Smooth muscle cell of the brain vasculature (primary cell): ENCODE measurements at places on chromosomes 6 and 20.
A peak's percentile ranks its signal among the peaks of the same experiment; 100 is the strongest.

- no peak for DNase-seq
These were observed 509.3 kb upstream of the MAN1A1 start for GRCh38 chr6:119858901-119859300.

DNA sequence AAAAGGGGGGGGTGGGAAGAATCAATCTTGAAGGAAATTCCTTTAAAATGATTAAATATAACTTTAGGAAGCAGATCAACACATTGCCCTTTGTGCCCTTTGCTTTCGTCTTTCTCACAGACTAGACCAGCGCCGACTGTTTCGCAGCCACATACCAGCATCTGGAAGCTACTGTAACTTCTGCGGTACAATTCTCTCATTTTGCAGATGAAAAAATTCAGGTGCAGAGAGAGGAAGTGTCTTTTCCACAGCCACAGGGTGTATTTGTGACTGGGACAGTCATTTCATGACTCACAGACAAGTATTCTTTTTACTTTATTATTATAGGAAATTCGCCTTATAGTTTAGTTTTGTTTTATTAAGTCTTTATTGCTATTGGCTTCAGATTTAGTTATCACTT lies 84.2 kb downstream of the UST start:
- DNase-seq: no peak

DNA sequence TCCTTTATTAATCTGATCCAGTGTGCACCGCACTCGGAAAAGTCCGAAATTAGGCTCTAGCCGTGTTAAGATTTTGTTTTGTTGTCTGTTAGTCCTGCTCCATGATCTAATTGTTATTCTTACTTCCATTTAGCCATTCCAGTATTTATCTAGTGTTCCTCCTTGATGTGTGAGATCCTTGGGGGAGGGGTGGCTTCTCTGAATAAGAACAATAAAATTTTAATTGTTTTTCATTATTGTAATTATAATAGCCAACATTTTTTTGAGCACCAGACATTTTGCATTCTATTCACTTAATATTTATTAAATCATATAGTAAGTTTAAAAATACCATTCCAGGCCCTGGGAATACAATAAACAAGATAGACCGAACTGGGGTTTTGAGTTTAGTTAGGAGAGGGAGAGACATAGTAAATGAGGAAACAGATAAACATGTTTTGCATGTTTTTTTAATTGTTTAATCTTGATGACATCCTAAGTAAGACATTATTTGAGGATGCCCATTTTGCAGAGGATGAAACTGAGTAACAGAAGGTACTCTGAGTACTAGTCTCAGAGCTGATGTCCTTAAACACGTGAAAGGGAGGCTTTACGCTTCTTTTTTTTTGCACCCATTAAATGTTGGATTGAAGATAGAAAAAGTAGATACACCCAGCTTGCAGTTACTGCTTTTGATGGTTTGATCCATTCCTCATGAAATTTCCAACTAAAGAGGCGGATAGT lies 1.2 kb downstream of the CBFA2T2 start:
- no peak for DNase-seq

GRCh38 chr20:46509523-46509922 lies 3.8 kb downstream of the ZNF334 start:
- no peak for DNase-seq

GRCh38 chr6:1591926-1592325 lies 17.8 kb upstream of the FOXC1 start:
- DNase-seq: no peak

DNA sequence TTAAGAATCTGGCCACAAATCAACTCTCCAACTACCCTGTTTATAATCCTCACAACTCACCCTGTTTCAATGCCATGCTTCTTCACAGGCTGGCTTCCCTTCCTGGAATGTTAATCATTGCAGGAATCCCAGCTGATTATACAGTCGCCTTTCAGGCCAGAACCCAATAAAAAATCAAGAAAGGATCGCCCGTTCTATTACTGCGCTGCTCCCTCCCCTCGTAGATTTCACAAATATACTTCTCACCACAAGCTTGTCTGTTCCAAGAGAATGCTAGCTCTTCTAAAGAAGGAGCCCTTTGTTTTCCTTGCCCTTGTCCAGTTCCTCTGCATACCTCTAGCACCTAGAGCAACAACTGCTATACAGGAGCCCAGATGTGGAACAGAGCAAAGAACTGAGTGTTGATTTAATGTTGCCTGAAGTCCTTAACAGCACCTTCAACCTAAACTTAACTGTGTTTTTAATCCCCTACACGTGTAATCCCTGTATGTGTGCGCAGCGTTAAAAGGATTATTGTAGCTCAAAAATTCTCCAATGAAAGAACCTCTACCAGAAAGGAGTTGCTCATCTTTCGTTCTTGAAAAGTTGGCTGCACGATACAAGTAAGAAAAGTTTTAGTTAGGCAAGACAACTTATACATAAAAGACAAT lies 988 bp downstream of the ECHDC1 start:
- DNase-seq: peak; percentile 2

GRCh38 chr20:22339946-22340345 lies 244.4 kb downstream of the FOXA2 start:
- DNase-seq: no peak

- DNase-seq: no peak
These were observed 97.3 kb downstream of the ANKRD60 start for GRCh38 chr20:58131151-58131550.

DNA sequence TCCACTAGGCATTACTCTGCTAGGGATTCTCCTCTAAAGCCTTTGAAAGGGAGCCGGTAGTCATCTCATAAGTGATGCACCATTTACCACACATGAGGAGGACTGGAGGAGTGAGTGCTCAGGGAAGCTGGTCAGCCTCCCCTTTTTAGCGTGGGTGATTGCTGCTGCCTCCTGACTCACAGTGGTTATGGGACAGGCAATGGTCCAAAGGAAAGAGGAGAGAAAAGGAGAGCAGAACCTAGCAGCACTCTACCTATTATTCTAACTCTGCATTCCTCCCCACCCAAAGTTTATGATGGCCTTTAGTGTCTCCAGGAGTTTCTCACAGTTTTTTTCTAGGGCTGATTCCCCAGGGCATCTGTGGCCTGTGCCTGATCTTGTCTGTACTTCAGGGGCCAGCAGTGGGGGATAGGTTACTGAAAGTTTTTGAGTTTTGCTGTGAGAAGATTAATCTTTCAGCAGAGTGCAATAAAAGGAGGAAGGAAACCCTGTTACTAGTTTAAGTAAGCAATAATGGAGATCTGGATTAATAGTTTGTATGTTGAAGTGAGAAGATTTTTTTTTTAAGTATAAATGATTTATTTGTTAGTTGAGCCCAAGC lies 36.4 kb upstream of the GCLC start:
- no peak for DNase-seq

DNA sequence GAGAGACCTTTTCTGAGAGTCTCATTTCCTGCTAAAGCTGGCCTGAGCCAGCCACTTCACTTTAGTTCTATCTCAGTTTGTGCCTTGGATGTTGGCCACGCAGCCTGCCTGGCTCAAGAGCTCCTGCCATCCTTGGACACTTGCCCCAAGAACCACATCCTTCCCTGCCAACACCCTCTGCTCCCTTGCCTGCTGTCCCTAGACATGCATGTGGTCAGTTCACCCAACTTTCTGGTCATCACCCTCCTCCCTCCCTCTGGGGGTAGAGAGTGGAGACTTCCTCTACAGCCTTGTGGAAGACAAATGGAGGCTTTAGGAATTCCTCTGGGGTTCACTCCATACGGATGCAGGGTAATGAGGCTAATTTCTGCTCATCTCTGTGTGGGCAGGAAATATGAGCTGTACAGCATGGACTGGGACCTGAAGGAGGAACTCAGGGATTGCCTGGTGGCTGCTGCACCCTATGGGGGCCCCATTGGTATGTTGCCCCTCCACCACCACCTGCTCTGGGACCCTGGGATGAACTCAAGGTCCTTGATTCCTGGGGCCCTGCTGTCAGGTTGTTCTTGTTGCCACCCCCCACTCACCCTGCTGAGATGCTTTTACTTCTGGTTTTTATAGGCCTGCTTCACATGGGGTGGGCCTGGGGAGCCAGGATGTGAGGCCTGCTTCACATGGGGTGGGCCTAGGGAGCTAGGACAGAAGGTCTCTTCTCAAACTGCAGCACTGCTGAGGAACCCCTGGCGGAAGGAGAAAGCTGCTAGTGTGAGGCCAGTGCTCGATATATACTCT lies 13.8 kb upstream of the PTPRA start:
- DNase-seq: no peak

DNA sequence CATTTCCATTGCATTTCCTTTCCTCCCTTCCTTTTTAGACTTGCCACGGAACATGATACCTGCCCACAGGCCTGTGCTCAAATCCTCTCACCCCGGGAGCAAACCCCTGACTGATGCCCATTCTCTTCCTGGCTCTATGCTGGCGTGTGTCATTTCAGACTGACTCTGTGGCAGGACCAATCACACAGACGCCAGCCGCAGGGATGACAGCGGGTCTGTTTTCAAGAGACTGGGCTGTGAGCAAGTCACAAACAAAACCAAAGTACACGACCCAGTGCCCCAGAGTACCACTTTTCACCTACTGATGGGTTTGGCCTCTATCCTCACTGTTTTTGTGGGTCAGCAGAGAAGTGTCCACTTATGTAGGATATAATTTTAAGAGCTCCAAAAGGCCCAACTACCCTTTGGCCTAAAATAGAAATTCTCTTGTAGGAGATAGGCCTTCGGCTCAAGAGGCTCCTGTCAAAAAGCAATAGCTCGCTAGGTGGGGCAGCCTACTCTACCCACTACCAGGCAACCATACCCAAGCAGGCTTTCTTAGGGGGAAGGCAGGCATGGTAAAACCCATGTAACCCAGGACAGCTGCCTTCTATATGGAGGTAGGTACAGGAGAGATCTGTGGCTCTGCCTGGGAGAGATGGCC lies 215.7 kb downstream of the CDC5L start:
- DNase-seq: no peak

DNA sequence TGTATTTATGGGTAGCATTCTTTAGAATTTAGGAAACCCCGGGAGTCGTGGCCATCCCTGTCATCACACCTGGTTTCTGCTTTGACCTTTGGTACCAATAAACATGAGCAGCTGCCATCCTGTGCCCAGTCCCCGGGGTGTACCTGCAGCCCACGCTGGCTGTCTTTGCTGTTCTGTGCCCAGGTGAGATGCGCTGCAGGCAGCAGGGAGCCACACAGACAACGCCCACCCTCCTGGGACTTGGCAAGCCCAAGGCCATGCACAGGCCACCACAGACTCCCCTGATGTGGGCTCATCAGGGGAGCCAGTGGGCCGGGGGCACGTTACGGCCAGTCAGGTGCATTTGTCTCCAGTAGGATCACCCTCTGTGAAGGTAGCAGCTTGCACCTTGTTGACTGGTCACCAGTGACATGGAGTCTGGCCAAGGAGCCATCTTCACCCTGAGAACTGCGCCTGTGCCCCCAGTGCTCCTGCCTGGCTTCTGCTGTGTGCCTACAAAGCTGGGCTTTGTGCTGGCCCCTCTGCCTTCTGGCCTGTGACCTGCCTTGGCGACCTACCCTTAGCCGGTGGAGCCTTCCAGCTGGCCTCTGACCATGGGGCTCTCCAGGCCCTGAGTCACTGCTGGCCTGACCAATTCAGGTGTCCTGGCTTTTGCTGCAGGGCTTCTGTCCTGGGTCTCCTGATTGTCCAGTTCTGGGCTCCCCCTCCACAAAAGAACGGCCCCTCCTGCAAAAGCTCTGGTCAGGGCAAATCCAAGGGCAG lies 14.2 kb upstream of the UNC93A start:
- no peak for DNase-seq

GRCh38 chr6:110731196-110731595 lies 84.1 kb downstream of the CDK19 start:
- DNase-seq: no peak

DNA sequence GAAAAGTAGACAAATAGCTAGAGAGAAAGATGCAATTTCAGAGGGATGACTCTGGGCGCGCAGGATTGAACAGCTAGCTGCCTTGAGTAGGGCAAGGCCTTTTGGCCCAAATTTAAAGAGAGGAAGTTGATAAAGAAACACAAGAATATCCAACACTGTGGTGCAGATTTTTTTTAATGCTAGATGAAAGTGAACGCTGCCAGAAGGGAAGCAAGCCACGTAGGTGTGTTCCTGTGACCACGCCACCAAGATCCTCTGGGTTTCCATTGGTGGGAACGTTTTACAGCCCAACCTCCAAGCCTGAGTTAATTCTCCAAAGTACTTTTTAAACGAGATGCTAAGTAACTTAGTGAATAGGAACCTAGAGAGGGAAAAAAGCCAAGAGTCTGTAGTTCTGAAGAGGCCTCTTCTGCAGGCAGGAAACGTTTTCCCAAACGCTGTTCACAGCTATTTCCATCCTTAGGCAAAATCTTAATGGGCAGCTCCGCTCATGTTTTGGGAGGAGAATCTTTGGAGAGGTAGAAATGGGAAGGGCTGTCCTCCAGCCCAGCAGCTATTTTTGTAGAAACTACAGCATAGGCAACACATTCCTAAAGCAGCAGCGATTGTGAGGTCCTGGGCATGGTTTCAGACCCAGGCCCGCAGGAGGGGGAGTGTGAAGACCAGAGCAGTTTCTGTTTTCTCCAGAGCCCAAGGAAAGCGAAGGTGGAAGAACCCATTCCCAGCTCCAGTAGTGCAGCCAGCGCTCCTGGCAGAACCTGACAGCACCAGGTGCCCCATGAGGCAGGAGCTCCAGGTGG lies 8.2 kb downstream of the LY86 start:
- DNase-seq: no peak

DNA sequence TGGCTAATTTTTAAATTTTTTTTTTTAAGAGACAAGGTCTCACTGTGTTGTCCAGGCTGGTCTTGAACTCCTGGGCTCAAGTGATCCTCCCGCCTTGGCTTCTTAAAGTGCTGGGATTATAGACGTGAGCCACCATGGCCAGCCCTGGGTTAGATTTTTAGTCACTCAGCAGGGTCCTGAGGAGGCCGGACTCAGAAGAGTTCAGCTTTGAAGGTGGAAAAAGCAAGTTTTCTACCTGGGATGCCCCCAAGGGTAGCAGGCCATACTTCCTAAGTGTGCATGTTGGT lies 44.2 kb downstream of the FGD2 start:
- no peak for DNase-seq

GRCh38 chr6:108565091-108565766 lies 4.5 kb downstream of the FOXO3 start:
- DNase-seq: no peak

- no peak for DNase-seq
These were observed 4.4 kb upstream of the KIAA0319 start for GRCh38 chr6:24650365-24650764.

DNA sequence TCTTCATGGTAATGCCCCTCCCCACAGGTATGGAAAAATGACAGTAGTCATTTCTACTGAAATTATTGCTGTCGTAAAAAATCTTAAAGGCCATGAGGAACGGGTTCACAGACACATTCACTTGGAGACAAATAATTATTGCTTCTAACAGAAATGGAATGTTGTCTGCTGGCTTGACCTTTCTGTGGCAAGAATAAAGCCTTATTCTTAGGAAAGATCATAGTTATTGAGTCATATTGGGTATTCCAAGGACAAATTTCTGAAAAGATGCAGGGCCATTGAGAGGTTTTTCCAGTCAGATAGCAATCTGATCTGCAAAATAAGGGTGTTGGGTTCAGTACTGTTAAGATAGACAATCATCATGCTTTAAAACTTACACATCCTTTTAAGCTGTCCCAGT lies 29.2 kb downstream of the AKAP7 start:
- no peak for DNase-seq

DNA sequence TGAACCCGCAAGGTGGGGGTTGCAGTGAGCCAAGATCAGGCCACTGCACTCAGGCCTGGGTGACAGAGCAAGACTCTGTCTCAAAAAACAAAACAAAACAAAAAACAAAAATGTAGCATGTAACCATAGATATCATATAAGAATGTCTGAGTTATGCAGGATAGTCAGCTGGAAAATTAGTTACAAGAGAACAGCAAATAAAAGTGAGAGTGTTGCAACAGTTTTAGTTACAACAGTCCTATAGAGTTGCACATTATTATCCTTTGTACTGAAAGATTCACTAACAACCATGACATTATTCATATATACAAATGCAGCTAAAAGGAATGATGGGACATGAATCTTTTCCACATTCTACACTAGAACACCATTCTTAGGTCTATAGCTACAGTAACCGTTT lies 16.4 kb downstream of the RNF24 start:
- DNase-seq: no peak
